Tongue (tissue), 3 donors: ENCODE measurements at places on chromosomes 3 and 15. TPM values are rescaled to one million over a fixed set of nuclear protein-coding genes. Genes with fewer than 3 reads are reported as not detected.
A peak's percentile ranks its signal among the peaks of the same experiment; 100 is the strongest.

ELL3 gene
- 6.1 TPM for total RNA-seq

CPB1 gene
- not detected for total RNA-seq

SLC51B gene
- 1.4 TPM for total RNA-seq

APOD gene
- total RNA-seq: 34.5 TPM

LIPC gene
- 1.0 TPM for total RNA-seq

CCR4 gene
- total RNA-seq: not detected

DNA sequence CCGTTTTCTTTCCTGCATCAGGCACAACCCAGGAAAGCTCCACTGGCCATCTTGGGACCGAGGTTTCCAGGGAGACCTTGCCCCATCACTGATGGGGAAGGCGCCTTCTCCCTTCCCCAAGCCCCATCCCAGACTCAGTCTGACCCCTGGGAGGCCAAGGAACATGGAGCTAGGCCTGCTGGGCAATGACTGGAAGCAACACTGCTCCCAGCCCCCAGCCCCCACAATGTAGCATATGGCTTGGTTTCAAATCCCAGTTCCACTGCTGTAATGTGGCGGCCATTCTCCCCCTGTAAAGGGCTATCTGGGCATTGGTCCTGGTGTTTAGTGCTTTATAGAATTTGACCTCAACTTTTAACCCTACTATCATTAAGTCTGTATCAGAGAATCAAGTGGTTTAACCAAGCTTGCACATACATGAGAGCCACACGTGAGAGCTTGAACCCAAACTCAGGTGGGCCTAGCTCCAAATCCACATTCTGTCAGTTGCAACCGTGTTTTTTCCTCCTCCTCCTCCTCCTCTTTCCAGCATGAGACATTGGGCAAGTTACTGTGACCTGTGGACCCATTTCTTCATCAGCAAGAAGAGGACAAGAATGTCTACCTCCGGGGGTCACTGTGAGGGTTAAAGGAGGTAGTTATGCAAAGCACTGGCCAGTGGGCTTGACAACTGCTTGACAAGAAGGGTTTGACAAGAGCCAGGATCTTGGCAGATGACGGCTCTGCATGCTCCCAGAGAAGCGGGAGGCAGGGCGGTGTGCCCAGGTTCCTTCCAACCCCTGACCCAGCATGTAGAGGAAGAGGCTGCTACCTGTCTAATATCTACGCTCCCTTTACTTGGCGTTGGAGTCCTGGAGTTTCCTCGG is 37.4 kb downstream of the KLHL25 start:
- DNase-seq: no peak

GRCh38 chr15:90058308-90058707 is 44.0 kb downstream of the IDH2 start:
- DNase-seq: no peak

GRCh38 chr3:190321789-190322603 is at the start of gene CLDN1:
CLDN1 (minus strand) TSS chr3:190322446; CDS start chr3:190322206, 240 bp downstream.
- DNase-seq: peak; percentile 91

DNA sequence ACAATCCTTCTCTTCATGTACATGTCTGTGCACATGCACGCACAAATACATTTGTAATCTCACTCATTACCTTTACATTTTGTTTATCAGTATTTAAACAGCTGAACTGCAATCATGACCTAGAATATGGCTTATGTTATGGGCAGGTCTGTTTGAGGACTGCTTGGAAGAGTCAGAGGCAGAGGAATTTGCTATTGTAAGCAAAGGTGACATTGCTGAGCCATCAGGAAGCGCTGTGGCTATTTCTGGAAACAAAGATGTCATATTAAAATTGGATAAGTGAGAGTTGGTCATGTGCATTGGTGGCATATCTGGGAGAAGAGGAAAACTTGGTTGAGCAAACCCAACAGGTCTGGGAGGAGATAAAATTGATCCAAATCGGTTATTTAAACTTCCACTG is 41.6 kb downstream of the USF3 start:
- DNase-seq: no peak

- no peak for DNase-seq
Observed at GRCh38 chr3:146223401-146224373, 27.2 kb downstream of the PLSCR4 start.

DNA sequence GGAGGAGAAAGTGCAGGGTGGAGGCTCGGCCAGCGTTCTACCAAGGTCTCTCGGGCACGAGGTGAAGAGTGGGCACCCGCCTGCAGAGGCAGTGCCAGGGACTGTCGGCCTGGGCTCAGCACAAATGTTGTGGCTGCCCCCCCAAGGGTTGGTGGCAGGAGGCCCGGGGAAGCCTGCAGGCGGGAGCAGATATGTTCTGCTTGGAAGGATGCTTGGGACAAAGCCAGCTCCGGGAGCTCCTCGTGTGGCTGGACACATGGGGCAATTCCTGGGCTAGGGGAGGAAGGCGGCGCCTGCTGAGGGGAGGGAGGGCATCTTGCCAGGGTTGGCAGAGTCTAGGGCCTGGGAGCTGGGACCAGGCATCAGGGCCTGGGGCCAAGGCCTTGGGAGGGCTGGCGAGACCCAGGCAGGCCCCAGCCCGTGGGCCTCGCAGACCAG is 30.4 kb upstream of the FBLN2 start:
- DNase-seq: peak; percentile 92

GRCh38 chr15:63335543-63336240 is 46.0 kb downstream of the CA12 start:
- DNase-seq: peak; percentile 43

- no peak for DNase-seq
Observed at GRCh38 chr3:124383846-124384466, 346.3 kb upstream of the UMPS start.

DNA sequence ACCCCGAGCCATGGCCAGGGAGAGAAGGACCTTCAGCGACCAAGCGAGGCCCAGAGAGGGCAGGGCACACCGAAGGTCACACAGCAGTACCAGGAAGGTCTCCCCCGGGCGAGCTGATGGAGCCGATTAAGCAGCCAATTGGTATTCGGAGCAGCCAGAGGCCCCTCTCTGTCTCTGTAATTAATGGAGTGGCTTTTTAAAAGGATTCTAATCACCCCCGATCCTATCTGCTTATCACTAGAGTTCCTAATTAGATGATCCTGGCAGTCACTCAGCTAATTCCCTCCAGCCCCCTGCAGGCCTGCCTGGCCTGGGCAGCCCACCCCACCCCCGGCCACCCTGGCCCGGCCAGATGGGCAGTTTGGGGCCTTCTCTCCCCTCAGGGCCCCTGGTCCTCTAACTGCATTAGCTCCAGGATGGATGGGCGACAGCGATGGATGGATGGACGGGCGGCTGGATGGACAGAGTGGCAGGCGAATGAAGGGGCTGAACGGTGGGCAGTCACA is 1.6 kb upstream of the DNAJB8 start:
- DNase-seq: no peak

DNA sequence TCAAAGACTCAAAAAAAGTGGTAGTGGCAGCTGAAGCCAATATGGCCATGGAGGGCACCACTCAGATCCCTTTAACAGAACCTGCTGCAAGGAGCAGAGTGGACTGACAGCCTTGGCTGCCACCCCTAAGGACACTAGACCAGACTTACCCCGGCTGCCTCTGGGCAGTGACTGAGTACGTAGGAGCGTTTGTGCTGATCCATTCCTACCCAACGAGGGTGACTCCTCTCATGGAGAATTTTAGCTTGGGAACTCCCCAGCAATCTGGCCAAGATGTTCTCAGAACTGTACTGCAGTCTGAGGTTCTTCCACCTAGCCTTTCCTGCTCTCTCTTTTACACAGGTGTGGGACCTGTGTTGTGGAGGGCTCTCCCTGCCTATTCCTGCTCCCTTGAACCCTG is 22.1 kb downstream of the CLEC3B start:
- no peak for DNase-seq
